Thymus (tissue), 14 donors: ENCODE measurements at places on chromosomes 11 and 22.

DNA sequence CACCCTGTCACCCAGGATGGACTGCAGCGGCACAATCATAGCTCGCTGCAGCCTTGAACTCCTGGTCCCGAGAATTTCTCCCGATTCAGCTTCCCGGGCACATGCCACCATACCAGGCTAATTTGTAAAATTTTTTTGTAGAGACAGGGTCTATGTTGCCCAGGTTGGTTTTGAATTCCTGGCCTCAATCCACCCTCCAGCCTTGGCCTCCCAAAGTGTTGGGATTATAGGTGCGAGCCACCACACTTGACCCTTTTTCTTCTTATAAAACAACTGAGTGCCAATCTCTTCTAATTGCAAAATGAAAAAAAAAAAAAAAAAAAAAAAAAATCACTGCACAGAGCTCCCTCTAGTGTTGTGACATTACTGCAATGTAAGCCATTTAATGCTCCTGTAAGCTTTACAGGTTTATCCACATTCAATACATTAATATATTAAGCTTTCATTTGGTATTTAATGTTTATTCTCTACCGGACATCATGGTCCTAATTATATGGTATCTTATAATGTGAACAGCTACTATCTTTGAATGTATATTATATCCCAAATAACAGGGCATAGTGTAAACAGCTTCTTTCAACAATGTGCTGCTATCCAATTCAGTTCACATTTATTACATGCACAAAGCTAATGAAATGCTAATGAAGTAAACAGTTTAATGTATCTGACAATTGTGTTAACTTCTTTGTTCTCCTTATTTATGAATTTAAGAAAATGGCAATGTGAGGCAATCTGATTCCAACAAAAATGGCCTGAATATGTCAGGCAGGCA is 44.6 kb downstream of the COPB1 start:
- peak; percentile 18 for DNase-seq

GRCh38 chr11:472816-473215 is 22.7 kb downstream of the PTDSS2 start:
- DNase-seq: no peak

DNA sequence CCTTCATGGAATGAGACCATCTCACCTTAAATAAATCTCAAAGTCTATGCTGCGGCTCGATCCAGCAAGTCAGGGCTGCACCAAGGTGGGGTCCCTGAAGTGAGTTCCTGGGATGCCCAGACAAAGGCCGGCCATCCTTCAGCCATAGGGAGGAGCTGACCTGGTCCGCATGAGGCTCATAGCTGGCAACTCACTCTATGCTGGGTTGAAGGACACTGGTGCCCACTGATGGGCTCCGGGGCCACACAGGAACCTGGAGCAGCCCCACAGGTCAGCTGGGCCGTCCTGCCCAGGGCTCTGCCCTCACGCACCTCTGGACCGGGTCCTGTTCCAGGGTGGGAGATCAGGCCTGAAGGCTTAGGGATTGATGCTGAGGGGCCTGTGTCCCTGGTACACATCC is 1339.3 kb downstream of the TBC1D22A start:
- DNase-seq: no peak

DNA sequence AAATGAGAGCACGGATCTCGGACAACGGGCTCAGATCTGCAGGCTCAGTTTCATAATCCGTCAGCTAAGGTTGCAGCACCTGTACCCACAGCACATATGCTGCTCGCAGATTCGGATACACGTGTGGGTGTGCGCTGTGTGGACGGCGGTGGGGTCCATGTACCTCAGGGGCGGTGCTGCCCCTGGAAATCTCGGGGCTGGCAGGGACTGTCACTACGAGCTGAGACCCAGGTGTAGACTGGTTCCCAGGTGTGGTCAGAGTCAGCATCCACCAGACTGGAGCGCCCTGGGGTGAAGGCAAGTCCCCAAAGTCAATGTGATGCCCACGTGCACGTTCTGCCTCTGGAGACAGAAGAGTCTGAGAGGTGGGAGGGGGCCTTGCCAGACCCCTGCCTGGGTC is 989.3 kb downstream of the BRD1 start:
- DNase-seq: no peak

- no peak for DNase-seq
Observed at GRCh38 chr11:67680696-67681470, 6.5 kb upstream of the ALDH3B2 start.
